HCEC 1CT (cell line): ENCODE measurements at places on chromosomes 2 and 18.

DNA sequence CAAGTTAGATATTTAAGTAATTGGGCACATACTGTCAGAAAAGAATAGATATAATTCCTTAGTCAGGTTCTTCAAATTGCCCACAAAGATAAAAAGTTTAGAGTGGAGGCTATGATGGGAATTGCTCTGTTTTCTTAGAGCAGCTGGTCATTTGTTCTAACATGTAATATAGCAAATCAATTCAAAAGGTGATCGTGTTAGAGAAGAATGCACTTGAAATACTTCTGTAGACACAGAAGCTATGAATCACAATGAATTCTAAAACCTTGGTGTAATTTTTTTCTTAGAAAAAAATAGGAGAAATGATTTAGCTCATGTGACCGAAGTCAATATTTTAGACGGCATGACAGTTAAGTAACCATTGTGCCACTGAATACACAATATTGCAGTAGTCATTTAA is 918.1 kb upstream of the LRATD1 start:
- DNase-seq = peak; percentile 43

GRCh38 chr2:168396131-168396530 is 59.9 kb upstream of the CERS6 start:
- DNase-seq = peak; percentile 8

DNA sequence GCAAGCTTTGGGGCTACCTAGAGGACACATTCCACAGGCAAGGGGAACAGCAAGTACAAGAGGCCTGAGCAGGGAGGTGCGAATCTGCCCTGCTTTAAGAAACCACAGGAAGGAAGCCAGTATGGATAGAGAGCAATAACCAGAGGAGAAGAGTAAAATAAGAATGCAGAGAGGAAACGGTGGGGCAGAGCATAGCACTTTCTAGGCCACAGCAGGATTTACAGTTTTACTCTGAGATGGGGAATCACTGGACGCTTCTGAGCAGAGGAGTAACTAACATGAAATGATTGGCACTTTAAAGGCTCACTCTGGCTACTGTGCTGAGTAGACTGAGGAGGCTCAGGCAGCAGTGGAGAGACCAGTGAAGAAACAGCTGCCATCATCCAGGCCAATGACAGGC is 23.8 kb downstream of the AAK1 start:
- no peak for DNase-seq

GRCh38 chr18:37421341-37422077 is 144.1 kb downstream of the CELF4 start:
- no peak for DNase-seq

- DNase-seq = peak; percentile 12
Observed at GRCh38 chr2:33681364-33681757, 82.3 kb upstream of the FAM98A start.

DNA sequence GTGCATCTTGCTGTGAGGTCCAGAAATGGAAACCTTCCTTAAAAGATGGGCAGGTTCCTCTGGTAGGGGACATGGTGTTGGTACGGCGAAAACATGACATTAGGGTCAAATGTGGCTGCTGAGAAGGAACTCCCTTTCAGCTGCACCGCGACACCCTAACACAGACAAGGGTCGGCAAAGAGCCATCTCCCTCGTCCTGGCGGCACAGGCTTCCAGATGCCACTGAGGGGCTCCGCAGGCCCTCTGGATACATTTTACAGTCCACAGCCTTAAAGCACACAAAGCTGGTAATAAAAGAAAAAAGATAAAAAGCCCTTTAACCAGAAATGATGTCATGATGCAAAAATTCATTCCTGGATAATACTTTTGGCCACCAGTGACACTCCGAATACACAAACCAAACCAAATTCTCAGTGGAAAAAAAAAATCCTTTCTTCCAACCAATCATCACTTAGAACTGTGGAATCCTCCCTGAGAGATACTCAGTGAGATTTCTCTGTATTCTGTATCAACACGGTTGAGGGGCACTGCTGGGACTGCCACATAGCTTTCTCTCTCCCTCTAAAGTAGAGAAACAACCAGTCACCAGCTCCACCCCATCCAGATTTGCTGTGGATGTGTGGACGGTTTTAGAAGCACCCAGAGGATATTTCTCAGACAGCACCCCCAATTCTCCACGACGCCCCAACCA is 174.8 kb downstream of the HDAC4 start:
- peak; percentile 47 for DNase-seq

- DNase-seq = no peak
Observed at GRCh38 chr2:4900861-4901770, 791.1 kb upstream of the SOX11 start.

DNA sequence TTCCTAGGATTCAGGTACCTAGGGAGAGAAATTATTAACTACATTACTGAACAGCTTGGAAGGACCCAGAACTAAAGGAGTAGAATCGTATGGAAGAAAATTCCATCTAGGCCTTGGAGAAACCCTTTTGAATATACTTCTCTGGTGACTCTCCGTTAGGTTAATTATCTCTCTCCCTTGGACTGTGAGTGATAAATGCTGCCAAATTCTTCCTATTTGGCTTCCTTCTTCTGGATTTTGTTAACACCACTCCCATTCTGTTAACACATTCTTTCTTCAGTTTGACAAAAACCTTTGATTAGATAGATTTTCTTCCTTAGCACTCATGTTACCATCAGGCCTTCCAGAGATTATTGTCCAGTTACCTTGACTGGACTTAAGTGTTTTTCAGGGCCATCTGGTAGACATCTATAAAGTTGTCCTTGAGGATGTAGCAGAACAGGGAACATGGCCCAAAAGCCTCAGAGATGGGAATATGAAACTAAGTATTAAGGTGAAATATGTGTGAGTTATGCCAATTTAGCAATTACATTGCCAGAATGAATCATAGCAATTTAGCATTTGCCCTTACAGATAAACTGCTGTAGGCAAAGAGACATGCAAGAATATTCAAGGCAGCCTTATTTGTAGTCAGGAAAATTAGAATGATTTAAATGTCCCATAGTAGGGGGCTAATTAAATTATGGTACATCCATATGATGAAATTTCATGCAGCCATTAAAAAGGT is 6.7 kb downstream of the CYP27A1 start:
- DNase-seq = no peak

DNA sequence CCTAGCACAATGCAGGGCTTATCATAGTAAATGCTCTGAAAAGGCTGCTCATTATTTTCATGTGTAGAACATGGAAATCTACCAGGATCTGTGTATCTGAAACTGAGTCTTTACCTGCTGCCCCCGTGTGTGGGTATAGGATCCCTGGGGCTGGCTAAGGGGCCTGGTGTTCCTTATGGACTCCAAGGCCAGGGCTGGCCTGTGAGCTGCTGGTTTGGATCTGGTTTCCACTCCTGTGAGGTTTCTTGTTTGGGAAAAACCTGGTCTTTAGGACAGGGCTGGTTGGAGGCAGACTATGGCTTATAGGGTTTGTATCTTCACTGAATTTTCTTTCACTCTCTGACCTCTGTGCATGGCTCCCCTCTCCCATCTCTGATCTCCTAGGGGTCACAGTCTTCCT is 80.8 kb downstream of the DYSF start:
- DNase-seq = no peak

- DNase-seq = no peak
Observed at GRCh38 chr2:213002383-213002782, 149.0 kb downstream of the IKZF2 start.

- DNase-seq = no peak
Observed at GRCh38 chr18:49169037-49169521, 218.3 kb upstream of the SMAD7 start.

DNA sequence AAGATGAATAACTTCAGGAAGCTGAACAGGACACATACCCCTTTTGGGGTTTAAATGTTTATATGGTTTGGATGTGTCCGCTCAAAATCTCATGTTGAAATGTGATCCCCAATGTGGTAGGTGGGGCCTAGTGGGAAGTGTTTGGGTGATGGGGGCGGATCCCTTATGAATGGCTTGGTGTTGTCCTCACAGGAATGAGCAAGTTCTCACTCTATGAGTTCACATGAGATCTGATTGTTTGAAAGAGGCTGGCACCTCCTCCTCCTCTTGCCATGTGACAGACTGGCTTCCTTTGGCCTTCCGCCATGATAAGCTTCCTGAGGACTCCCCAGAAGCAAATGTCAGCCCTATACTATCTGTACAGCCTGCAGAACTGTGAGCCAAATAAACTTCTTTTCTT is 88.6 kb upstream of the ZNF532 start:
- DNase-seq = peak; percentile 22

GRCh38 chr2:239114616-239115265 is 266.9 kb downstream of the TWIST2 start:
- no peak for DNase-seq

- DNase-seq = no peak
Observed at GRCh38 chr2:19416784-19417684, 58.6 kb upstream of the OSR1 start.

- DNase-seq = no peak
Observed at GRCh38 chr2:26448651-26449050, 29.3 kb downstream of the OTOF start.

GRCh38 chr2:64635976-64636911 is 17.5 kb downstream of the SERTAD2 start:
- no peak for DNase-seq

DNA sequence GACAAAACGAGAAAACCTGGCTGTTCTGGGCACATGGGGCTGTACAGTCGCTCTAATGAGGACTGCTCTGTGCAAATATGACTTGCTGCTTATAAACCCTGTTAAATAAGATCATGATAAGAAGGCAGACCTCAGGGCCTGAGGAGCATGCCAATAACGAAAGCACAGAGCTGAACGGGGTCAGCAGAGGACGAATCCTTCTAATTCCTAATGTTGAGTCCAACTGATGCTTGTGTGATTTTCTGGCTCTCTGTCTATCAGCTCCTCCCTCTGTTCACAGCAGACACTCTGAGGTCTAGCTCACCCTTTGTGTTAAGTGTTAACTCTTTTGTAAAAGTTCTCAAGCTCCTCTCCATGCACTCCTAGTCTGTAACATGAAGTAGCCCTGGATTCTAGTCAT is 167.2 kb upstream of the REV1 start:
- no peak for DNase-seq

DNA sequence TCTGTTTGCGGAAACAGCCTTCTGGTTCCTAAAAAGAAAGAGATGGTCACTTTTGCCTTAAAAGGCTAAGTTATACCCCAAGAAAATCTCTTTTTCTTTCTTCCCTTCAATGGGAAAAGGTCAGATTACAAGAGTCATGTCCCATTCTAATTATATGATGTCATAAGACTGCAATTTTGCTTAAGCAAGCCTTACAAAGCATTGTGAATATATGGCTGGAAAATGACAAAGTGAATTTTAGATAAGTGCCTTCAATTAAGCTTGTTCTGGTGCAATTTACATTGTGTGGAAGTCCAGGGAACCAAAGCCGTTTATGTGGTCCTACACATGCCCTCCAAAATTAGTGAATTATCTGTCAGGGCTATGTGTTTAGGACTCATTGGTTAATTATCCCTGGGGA is 7.6 kb upstream of the BMP10 start:
- DNase-seq = peak; percentile 11

GRCh38 chr2:37306024-37306423 is 18.6 kb downstream of the PRKD3 start:
- DNase-seq = no peak

- DNase-seq = no peak
Observed at GRCh38 chr2:137493261-137493660, 471.0 kb upstream of the HNMT start.

- no peak for DNase-seq
Observed at GRCh38 chr2:132252894-132253264, 91.1 kb upstream of the ANKRD30BL start.

- DNase-seq = no peak
Observed at GRCh38 chr2:177024765-177025164, 187.8 kb upstream of the HNRNPA3 start.

- DNase-seq = no peak
Observed at GRCh38 chr2:68878071-68878711, 7.0 kb upstream of the BMP10 start.

GRCh38 chr2:207710814-207711740 is at the start of gene CCNYL1:
TSS of gene CCNYL1 (plus strand) at chr2:207711640. CDS start at chr2:207711897, 257 bp downstream.
- peak; percentile 99 for DNase-seq

- no peak for DNase-seq
Observed at GRCh38 chr18:58525928-58526424, 102.9 kb downstream of the ALPK2 start.

DNA sequence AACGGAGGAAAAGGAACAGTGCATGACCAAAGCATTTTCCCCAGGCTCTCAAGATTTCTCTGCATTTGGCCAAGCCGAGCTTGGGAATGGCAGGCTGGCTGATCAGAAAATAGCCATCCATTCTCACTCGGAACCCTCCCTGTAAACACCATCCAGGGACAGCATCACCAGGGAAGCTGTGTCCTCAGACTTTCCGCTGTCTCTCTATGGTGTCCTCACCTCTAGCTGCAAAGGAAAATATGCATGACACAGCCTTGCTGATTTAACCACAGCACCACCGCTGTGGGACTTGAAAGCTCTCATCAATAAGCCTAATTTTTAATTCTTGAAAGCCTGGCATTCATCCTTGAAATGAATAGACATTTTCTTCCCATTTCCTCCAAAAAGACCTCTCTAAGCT is 311.7 kb downstream of the EIPR1 start:
- no peak for DNase-seq

DNA sequence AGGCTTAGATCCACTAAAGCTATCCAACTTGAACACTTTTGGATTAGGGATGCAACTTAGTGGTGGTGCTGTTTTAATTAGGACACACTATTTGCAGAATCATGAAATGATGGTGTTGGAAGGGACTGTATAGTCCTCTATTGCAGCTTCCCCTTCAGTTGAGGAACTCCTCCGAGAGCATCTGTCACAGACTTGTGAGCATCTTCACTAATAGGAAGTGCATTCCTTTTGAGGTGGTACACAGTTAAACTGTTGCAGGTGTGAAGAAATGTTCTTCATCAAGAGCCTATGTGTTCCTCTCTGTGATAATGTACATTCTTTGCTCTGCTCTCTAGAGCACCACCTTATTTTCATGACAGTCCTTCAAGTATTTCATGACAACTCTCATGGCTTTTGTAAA is 197.4 kb downstream of the CAMKMT start:
- no peak for DNase-seq

GRCh38 chr2:131567891-131568290 is 40.2 kb downstream of the CCDC74A start:
- DNase-seq = no peak

GRCh38 chr2:9590641-9591040 is 35.0 kb upstream of the ADAM17 start:
- DNase-seq = peak; percentile 58

DNA sequence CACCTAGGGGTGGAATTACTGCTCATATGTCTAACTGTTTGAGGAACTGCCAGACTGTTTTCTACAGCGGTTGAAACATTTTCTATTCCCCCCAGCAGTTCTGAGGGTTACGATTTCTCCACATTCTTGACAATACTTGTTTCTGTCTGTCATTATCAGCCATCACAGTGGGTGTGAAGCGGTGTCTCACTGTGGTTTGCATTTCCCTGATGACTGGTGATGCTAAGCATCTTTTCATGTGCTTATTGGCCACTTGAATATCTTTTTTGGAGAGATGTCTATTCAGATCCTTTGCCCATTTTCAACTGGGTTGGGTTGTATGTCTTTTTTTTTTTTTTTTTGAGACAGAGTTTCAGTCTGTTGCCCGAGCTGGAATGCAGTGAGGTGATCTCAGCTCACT is 63.0 kb downstream of the ADNP2 start:
- no peak for DNase-seq

- DNase-seq = peak; percentile 86
Observed at GRCh38 chr2:208363485-208363884, 43.1 kb upstream of the PTH2R start.
